ENCODE measurements at places on chromosomes 4 and X.

DNA sequence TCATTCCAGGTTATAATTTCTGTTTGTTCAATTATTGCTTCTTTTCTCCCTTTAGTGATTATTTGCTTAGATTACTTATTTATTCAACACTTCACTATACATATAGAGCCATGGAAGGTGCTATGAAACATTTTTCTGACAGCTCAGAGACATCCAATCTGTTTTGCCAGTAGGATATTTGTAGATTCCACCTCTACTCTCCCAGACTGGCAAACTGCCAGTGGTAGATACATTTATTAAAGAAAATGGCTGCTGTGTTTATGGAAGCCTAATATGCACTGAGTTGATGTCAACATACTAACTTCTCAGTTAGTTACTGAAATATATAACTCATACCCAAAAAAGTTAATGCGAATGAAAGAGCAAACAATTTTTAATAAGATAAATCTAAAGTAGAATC is 348.6 kb downstream of the TRAM1L1 start:
- DNase-seq = no peak

DNA sequence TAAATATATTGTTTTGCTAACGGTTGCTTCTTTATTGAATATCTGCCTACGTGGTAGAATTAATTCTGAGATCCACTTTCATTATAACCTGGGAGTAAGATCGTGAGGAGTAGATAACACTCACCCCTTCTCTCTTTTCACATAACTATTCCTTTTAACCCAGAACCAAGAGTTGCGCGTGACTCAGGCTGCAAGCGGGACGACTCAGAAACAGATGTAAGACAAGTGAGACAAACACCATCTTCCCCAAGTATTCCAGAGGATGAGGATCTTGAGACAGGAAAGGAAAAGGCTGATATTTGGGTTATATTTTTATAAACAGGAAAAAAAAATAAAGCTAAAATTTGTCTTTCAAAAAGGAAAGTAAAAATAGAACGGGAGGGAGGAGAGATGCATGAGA is 318.8 kb upstream of the NOCT start:
- DNase-seq = no peak

DNA sequence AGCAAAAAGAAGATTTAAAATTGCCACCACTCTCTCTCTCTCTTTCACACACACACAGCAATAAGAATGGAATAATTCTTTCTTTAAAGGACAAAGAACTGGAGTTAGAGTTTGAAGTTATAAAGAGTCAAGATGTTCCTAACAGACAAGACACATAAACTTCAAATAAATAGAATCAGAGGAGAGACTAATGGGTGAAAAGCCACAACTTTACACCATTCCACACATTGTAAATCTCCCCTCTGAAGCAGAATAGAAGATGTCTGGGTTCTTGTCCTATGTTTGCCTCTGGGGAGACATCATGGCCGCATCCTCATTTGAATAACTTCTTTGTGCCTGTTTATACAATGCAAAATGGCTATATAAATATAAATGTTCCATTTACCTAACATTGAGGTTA is 39.6 kb downstream of the SLC39A8 start:
- no peak for DNase-seq

- DNase-seq = no peak
Measured at GRCh38 chrX:44317181-44317580, 26.3 kb downstream of the EFHC2 start.

DNA sequence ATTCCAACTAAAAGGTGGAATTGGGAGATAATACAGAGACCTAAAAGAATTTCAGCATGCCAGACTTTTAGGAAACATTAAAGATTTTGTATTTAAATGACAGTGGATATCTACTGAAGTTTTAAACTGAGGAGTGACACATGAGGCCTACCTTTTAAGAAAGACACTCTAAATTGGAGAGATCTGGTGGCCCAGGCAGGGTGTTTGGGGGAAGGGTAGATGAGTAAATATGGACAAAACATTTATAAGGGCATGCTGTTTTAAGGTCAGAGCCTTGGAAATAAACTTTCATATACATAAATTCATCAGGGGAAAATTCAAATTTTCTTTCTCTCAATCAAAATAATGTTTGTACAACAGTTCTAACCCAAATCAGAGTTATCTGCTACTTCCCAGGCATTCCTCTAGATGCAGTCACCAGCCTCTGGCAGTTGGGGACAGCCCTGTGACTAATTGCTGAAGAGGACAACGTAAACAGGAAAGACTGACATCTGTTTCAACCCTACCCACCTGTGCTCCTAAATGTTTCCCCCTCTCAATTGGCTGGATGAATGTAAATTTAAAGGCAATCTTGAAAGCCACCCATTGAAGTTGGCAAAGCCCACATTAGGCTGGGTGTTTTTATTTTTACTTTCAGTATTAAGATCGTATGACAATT is 1646.9 kb upstream of the ADGRL3 start:
- no peak for DNase-seq

DNA sequence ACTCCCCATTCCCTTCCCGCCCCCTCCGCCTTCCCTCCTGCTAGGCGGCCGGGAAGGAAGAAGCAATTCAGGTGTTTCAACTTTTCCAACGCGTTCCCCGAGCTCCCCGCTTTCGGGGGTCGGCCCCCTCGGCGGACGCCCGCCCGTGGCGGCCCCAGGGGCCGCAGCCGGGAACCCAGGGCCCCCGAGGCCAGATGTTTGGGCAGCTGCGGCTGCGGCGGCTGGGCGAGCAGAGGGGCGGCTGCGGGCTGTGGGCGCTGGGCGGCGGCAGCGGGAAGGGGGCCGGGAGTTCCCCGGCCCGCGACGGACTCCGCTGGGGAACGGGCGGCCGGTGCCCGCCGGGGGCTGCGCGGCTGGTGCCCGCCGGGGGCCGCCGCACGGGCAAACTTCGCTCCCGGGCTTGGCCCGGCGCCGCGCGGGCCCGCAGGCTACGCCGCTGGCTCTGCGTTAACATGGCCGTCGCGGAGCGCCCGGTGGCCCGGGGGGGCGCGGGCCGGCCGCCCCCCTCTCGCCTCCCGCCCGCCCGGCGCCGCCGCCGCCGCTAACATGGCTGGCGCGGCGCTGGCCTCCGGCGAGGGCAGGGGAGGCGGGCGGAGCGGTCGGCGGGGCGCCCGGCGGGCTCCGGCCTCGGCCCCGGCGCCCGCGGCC is 510 bp downstream of the HMGB3 start:
- DNase-seq = no peak

DNA sequence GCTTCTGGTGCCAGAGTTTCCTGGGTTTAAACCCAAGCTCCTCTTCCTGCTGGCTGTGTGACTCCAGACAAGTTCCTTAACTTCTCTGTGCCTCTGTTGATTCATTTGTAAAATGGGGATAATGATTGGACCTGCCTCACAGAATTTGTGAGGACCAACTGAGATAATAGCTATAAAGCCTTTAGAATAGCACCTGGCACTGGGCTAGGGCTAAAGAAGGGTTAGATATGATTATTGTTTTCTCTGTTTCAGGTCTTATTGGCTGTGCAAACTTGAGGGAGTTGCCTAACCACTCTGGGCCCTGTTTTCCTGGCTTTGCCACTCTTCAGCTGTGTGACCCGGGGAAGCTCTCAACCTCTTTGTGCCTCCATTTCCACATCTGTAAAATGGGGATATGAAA is 37.8 kb downstream of the LGI2 start:
- DNase-seq = no peak

- peak; percentile 34 for DNase-seq
Measured at GRCh38 chr4:2745981-2746806, 9.9 kb downstream of the TNIP2 start.

DNA sequence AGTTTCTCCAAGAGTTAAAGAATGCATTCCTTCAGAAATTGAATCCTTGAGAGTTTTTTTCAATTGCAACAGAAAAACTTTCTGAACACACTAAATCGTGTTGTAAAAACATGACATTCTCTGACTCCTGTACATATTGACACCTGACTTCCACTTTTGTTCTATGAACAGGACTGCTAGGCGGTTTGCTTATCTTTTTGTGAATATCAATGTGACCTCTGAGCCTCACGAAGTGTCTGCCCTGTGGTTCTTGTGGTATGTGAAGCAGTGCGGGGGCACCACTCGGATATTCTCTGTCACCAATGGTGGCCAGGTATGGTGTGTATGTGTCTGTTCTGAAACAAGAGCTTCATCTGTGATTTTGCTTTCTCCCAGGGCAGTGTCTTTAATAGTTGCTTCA is 71.9 kb downstream of the MAOA start:
- DNase-seq = no peak

DNA sequence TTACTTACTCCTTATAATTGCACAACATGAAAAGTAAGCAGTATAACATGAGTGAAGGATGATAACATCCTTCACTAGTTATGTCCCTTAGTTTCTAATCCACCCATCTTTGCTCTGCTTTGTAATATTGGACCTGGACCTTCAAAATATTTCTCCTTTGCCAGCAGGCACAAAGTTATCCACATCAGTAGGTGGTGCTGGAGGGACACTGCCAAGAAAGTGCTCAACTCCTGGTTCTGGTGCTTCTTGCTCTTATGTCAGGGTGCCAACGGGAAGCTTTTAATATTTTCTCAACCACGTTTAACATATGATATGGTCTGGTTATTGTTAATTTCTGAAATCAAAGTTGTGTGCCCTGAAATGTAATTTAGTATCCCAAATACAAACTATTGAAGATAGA is 49.1 kb downstream of the TMEM165 start:
- no peak for DNase-seq

GRCh38 chr4:103197765-103198110 is 405 bp downstream of the CENPE start:
- no peak for DNase-seq

- no peak for DNase-seq
Measured at GRCh38 chr4:18923496-18924161, 902.1 kb upstream of the LCORL start.

GRCh38 chrX:123801901-123802300 is 58.0 kb upstream of the XIAP start:
- no peak for DNase-seq

GRCh38 chr4:112253382-112254000 is 21.9 kb downstream of the AP1AR start:
- no peak for DNase-seq

- no peak for DNase-seq
Measured at GRCh38 chrX:19569930-19570329, 54.6 kb upstream of the MAP3K15 start.
